ENCODE measurements at places on chromosomes 7 and 10.

GRCh38 chr7:142795339-142795863 lies 24.6 kb downstream of the PRSS2 start:
- DNase-seq: no peak

DNA sequence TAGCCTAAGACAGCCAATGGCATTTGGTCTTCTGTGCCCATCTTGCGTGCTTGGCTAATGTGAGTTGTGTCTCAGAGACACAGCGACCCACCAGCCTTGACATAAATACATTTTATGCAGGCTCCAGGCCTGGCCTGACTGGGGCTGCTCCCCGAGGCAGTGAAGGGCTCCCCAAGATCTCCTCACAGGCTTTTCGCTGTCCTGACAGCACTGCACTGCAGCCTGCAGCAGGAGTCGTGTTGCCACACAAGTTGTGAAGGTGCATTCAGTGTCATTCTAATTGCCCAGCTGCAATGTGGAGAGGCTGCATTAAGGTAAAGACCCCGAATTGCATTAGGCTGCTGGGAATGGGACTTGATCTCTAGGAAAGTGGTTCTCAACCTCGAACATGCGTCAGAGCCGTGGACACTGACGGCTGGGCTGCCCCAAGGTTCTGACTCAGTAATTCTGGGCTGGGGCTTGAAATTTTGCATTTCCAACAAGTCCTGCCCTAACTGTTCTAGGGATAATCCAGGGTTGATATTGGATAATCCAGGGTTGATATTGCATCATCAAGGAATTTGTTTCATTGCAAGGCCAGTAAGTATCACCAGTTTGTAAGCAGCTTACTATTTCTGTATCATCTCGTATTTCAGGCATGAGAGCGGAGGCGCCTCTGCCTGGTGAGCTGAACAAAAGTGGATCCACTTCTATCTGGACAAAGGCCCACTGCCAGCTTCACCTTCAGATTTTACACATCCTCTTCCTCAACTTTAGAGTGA lies 108.7 kb upstream of the INSIG1 start:
- DNase-seq: no peak

- no peak for DNase-seq
Measured at GRCh38 chr7:69568266-69568665, 30.0 kb upstream of the AUTS2 start.

DNA sequence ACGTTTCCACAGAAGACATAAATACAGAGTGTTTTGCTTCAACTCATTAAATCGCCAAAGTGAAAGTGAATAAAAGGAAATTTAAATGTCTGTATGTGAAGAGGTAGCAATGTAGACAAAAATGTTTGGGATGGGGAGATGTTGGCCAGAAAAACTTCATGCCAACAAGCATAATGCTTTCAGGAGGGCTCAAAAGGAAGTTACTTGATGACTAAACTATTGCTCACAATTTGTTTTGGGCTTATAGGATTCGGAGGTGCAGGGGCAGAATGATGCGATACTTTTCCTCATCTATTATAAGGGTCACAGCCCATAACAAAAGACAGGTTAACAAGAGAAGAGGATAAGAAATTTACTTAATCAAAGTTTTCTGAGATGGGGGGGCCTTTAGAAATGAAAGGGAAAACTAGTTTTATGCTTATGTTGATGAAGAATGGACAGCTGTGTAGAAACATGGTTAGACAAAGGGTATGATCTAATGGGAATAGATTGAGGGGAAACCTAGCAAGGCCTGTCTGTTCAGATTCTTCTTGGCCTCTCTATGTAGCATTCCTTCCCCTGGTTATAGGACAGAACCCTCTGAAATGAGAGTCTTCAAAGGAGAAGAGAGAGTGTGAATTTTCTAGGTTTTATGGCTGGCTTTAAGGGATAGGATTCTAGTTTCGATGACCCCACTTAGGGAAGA lies 898.6 kb downstream of the LRMDA start:
- no peak for DNase-seq

GRCh38 chr10:6239213-6239991 lies 36.7 kb downstream of the PFKFB3 start:
- no peak for DNase-seq
